ENCODE measurements at places on chromosomes 16 and 17. TPM values are rescaled to one million over a fixed set of nuclear protein-coding genes. Genes with fewer than 3 reads are reported as not detected.

The ACD gene
- 26.5 TPM for total RNA-seq

The ITGB3 gene
- total RNA-seq: 3.7 TPM

The ZNF385C gene
- 0.11 TPM for total RNA-seq

DNA sequence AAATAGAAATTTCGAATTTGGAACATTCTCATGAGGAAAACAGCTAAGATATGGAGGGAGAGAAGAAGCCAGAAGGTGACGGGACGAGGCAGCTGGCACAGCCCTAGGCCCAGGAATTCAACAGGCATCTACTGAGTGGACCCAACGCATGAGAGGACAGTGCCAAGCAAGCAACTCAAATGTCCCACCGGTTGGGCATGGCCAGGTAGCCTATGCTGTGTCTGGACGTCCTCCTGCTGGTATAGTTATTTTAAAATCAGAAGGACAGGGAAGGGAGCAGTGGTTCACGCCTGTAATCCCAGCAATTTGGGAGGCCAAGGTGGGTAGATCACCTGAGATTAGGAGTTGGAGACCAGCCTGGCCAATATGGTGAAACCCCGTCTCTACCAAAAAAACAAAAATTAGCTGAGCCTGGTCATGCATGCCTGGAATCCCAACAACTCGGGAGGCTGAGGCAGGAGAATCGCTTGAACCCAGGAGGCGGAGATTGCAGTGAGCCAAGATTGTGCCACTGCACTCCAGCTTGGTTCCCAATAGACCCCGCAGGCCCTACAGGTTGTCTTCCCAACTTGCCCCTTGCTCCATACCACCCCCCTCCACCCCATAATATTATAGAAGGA, 2.0 kb downstream of the GH1 start:
- no peaks in the 10 kb centered on the region for H3K4me1 ChIP-seq
- no peak overlapping the region for H3K4me3 ChIP-seq
- no peaks in the 10 kb centered on the region for H3K27me3 ChIP-seq
- H3K27ac ChIP-seq: no peak overlapping the region

The WFIKKN1 gene
- total RNA-seq: 0.28 TPM

Measured in adrenal gland (tissue), 19 donors.